ENCODE measurements at places on chromosomes 1 and 21. TPM values are rescaled to one million over a fixed set of nuclear protein-coding genes. Genes with fewer than 3 reads are reported as not detected.

GRCh38 chr1:169102567-169102966, 3.9 kb upstream of the ATP1B1 start:
- no peaks in the 10 kb centered on the region for H3K36me3 ChIP-seq
- no peak overlapping the region for H3K27ac ChIP-seq
- H3K27me3 ChIP-seq, result peaks cover 16% of the 10 kb centered on the region

DNA sequence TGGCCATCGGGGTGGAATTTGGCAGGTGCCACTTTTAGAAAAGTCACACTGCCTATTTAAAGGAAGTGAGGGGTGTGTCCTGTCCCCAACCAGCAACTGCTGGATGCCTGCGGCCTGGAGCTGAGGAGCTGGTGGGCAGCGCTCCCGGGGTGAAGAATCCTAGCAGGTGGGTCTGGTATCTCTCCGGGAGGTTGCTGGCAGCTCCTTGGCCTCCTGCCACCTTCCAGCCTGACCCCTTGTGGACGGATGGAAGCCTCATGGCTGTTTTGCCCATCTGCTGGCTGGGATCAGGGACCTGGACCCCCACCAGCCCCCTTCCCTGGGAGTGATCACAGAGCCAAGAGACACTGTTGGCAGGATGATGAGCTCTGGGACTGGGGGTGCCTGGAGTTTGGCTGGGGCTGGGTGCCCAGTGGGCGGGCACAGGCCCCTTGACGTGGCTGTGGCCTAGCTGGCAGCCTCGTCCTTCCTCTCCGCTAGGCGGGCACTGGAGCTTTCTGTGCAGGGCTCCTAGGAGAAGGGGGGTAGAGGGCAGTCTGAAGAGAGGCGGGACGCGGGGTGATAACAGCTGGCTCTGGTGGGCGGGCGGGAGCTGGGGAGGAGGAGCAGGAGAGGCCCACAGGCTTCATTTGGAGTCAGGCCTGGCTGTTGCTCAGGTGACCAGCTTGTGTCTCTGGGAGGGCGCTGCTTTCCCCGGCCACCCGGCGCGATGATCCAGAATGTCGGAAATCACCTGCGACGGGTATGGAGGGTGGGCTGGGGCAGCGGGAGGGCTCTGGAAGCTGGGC, at the start of gene ACOT11:
ACOT11 (plus strand) TSS at position 628 of the 788 bp plus-strand sequence; CDS start at position 710, 82 bp downstream.
- H3K36me3 ChIP-seq, result no peaks in the 10 kb centered on the region
- H3K4me3 ChIP-seq, result no peak within 1 kb of the TSS

GRCh38 chr1:157040802-157041201, 4.7 kb downstream of the ARHGEF11 start:
- DNase-seq, result no peak
- peaks cover 4% of the 10 kb centered on the region for H3K4me1 ChIP-seq
- H3K27me3 ChIP-seq, result peaks cover 63% of the 10 kb centered on the region
- no peak overlapping the region for H3K27ac ChIP-seq
- H3K36me3 ChIP-seq, result peaks cover 3% of the 10 kb centered on the region

GRCh38 chr1:151324390-151324930, 2.8 kb downstream of the PI4KB start:
- no peak overlapping the region for H3K27ac ChIP-seq
- H3K27me3 ChIP-seq, result no peaks in the 10 kb centered on the region
- no peak overlapping the region for H3K4me3 ChIP-seq

GRCh38 chr1:153678519-153679336, at the start of gene NPR1:
Gene NPR1, plus strand, starts transcription at chr1:153678688. Its CDS starts 421 bp downstream, at chr1:153679109.
- no peaks in the 10 kb centered on the region for H3K36me3 ChIP-seq
- H3K4me3 ChIP-seq, result peak within 1 kb of the TSS; percentile 69
- H3K27me3 ChIP-seq, result peaks cover 59% of the 10 kb centered on the region
- H3K4me1 ChIP-seq, result peaks cover 22% of the 10 kb centered on the region
- peak; percentile 29 for DNase-seq

DNA sequence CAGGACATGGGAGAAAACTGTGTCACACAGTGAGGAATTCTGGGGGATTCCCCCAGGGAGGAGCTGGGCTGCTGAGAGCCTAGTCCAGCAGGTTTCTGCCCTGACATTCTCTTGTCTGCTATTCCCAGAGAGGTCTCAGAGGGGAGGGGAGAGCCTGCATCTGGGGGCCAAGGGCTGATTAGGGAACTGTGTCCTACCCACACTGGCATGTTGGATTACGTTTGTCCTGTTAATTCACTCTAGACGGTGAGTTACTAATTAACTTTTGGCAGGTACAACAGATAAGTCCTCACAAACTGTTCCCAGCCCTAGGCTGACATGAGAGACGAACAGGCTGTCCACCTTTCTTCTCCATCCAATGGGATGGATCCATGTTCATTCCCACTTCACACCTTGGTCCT, 2.6 kb upstream of the SH3BGRL3 start:
- H3K27ac ChIP-seq, result peak overlapping the region; percentile 96
- H3K4me3 ChIP-seq, result no peak overlapping the region
- H3K4me1 ChIP-seq, result peaks cover 70% of the 10 kb centered on the region

DNA sequence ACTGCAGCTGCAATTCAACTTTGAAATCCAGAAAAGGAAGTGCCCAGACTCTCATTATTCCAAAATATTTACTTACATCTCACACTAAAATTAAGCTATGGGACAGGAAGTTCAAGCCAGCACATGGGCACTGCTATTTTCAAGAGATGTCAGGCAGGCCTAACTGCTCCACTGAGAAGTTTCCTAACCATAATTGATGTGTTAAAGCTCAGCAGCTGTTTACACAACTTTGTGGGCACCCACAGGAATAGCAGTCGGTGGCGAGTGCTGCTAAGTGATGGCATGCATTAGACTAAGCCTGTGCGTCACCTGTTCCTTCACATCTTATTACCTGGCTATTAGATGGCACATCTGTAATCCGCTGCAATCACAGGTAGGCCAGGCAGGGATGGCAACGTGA, 303.3 kb upstream of the DAB1 start:
- no peak overlapping the region for H3K4me3 ChIP-seq
- H3K27ac ChIP-seq, result no peak overlapping the region
- H3K4me1 ChIP-seq, result no peaks in the 10 kb centered on the region
- DNase-seq, result no peak
- no peaks in the 10 kb centered on the region for H3K27me3 ChIP-seq
- no peaks in the 10 kb centered on the region for H3K36me3 ChIP-seq

TM2D1 gene
- total RNA-seq, result 39.1 TPM

GRCh38 chr1:111541721-111542120, 38.3 kb upstream of the ADORA3 start:
- H3K27me3 ChIP-seq, result peaks cover 15% of the 10 kb centered on the region
- no peak overlapping the region for H3K4me3 ChIP-seq
- no peak for DNase-seq
- H3K36me3 ChIP-seq, result peaks cover 3% of the 10 kb centered on the region
- H3K4me1 ChIP-seq, result peaks cover 3% of the 10 kb centered on the region

GRCh38 chr1:185600641-185601040, 133.6 kb upstream of the HMCN1 start:
- no peaks in the 10 kb centered on the region for H3K27me3 ChIP-seq
- peaks cover 6% of the 10 kb centered on the region for H3K4me1 ChIP-seq
- no peak overlapping the region for H3K4me3 ChIP-seq
- H3K36me3 ChIP-seq, result no peaks in the 10 kb centered on the region
- H3K27ac ChIP-seq, result no peak overlapping the region
- DNase-seq, result no peak

MRAP gene
- total RNA-seq, result not detected

GRCh38 chr1:69244211-69244610, 323.5 kb upstream of the LRRC7 start:
- no peaks in the 10 kb centered on the region for H3K4me1 ChIP-seq
- no peak for DNase-seq
- H3K4me3 ChIP-seq, result no peak overlapping the region
- H3K27me3 ChIP-seq, result no peaks in the 10 kb centered on the region

- no peaks in the 10 kb centered on the region for H3K27me3 ChIP-seq
- H3K36me3 ChIP-seq, result peaks cover 6% of the 10 kb centered on the region
- H3K4me3 ChIP-seq, result no peak overlapping the region
- no peak for DNase-seq
- H3K4me1 ChIP-seq, result peaks cover 6% of the 10 kb centered on the region
These were observed 226.0 kb downstream of the RPS6KC1 start for GRCh38 chr1:213277036-213277435.

- H3K27me3 ChIP-seq, result peaks cover 4% of the 10 kb centered on the region
- no peaks in the 10 kb centered on the region for H3K36me3 ChIP-seq
- H3K4me1 ChIP-seq, result no peaks in the 10 kb centered on the region
These were observed 78.9 kb upstream of the MROH9 start for GRCh38 chr1:170856455-170856854.

Measured in activated CD4-positive, alpha-beta memory T cell treated with anti-CD3 and anti-CD28 coated beads, Interleukin-2, amount 10 ng/mL, durations not matched to agents 7 days and 5 days (primary cell).